ENCODE measurements at places on chromosomes 4 and X.
A peak's percentile ranks its signal among the peaks of the same experiment; 100 is the strongest.

GRCh38 chrX:151155234-151155633, 21.1 kb upstream of the GPR50 start:
- no peak for DNase-seq

GRCh38 chr4:140049024-140049848, 104.7 kb downstream of the MAML3 start:
- DNase-seq = peak; percentile 25

DNA sequence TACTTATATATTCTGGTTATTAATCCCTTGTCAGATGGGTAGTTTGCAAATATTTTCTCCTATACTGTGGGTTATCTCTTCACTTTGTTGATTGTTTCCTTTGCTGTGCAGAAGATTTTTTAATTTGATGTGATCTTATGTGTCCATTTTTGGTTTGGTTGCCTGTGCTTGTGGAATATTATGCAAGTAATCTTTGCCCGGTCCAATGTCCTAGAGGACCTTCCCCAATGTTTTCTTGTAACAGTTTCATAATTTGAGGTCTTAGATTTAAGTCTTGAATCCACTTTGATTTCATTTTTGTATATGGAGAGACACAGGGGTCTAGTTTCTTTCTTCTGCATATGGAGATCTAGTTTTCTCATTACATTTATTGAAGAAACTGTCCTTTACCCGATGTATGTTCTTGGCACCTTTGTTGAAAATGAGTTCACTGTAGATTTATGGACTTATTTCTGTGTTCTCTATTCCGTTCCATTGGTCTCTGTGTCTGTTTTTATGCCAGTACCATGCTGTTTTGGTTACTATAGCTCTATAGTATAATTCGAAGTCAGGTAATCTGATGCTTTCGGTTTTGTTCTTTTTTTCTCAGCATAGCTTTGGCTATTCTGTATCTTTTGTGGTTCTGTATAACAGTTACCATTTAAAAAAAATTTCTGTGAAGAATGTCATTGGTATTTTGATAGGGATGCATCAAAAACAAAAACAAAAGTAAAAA, 34.7 kb downstream of the DIAPH2 start:
- DNase-seq = no peak

- DNase-seq = no peak
Measured at GRCh38 chr4:174538123-174538875, 16.0 kb upstream of the HPGD start.

All from activated gamma-delta T cell treated with Interleukin-2 at 50 U/mL for 16 hours (primary cell).